Stimulated activated CD4-positive, alpha-beta T cell treated with anti-CD3 and anti-CD28 coated beads, Interleukin-15, amount 100 ng/mL, for 1 hour (primary cell): ENCODE measurements at places on chromosomes 4 and X.

DNA sequence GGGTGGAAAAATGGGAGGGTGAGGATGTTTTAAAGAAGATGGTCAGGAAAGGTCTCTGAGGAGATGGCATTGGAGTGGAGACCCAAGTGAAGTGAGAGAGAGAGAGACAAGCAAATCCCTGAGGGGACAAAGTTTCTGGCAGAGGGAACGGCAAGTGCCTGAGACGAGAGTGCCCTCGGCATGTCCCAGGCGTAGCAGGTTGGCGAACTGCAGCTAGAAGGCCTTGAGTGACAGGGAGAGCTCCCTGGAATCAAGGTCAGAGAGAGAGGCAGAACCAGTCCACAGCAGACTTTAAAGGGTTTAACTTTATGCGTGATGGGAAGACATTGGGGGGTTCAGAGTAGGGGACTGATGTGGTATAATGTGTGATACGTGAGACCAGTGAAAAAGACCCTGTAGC is 150.2 kb upstream of the HAND2 start:
- DNase-seq: no peak

DNA sequence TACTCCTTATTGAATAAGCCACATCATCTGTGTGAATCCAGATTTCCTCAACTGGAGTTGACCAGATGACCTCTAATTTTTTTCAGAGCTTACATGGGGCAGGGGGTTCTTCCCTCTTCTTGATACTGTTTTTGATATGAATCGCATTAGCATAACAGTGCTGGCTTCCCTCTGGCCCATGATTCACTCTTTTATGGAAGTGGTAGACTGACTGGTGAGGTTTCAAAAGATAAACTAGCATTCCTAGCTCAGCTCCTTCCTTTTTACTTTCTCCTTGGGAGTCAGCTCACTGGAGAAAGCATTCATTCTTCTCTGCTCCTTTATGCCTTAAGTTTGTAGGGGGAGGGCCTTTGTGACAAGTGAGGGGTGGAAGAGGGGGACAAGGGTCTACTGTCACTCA is 161.0 kb upstream of the FGF13 start:
- DNase-seq: no peak

GRCh38 chrX:71095555-71095980 is at the start of gene FOXO4:
FOXO4 (plus strand) TSS chrX:71095851; CDS start chrX:71096529, 678 bp downstream.
- peak; percentile 76 for DNase-seq

- DNase-seq: no peak
Measured at GRCh38 chr4:184575306-184575705, 73.9 kb downstream of the CASP3 start.

DNA sequence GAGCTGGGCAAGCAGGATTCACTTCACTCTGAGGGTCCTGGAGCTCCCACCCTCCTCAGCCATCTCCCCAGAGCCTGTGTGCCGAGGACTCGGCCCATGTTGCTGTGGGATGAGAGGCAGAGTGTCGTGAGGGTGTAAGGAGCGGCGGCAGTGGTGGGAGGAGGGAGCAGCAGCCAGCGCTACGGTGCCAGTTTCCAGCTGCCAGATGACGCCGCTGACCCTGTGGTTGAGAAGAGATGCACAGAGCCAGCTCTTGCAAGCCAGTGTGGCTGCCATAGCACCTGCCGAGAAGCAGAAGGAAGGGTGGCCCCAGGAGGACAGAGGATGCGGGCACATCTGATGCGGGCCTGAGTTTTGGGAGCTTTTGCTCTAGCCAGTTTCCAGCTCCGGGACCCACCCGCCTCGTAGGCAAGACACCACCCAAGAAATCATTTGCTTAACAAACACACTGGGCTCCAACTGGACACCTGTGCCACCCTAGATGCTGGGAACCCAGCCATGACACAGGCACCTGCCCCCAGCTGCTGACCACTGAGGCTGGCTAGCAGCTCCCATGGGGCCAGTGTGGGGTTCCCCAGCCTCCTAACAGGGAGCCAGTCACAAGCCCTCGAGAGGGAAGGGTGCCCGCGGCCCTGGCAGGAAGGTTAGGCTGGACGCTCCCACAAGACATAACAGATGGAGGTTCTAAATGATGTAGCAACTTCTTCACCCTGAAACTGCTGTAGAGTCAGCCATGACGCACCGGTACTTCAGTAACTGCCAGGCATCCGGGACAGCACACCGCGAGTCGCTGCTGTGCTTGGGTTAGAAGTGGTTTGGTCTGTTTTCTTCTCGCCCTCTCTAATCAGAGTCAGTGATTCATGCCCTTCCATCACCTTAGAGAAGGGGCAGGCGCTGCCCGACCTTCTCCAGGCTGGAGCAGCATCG is 8.9 kb downstream of the MSANTD1 start:
- DNase-seq: no peak
